ENCODE measurements at places on chromosomes 13 and 19.

DNA sequence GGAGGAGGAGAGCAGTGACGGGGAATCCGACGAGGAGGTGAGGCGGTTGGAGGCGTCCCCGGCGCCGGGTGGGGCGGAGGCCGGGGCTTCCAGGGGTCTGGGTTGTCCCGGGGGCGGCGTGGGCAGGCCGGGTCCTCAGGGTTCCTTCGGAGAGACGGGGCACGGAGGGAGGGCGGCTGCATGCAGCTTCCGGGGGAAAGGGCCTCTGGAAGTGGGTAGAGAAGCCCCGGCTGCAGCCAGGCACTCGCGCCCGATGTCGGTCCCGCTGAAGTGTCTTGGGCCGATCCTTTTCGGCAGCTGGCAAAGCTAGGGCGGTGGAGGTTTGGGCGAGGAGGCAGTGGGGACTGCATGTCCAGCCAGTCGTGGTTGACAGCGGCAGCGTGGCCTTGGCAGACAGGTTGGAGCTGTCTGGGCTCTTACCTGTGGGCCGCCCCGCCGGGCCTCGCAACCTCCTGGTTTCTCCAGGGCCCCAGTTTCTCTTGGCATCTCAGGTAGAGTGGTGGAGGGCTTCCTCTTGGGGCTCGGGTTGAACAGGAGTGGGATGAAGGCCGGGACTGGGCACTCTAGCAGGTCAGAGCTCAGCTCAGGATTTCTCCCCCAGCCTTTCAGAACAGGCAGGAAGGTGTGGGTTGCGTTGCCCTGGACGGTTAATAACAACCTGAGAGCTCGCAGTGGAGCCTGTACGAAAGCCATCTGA lies 690 bp downstream of the KMT2B start:
- DNase-seq = peak; percentile 46

- DNase-seq = peak; percentile 68
These were observed 19.9 kb downstream of the KDM4B start for GRCh38 chr19:4988770-4989251.

DNA sequence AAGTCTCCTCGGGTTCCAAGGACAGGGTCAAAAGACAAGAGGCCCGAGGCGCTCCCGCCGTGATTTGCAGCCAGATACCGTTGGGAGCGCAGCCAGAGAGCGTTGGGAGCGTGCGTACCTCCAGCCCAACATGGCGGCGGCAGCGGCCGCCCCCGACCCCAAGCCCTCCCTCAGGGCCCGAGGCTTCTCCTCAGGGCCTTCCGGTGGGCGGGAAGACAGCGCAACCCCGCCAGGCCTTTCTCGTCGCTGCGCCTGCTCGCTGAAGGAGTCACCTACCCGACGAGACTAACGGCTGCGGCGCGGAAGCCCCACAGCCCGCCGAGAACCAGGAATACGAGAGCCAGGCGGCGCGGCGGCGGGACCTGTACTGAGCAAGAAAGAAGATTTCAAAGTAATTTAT lies 3.2 kb upstream of the ZNF850 start:
- no peak for DNase-seq

DNA sequence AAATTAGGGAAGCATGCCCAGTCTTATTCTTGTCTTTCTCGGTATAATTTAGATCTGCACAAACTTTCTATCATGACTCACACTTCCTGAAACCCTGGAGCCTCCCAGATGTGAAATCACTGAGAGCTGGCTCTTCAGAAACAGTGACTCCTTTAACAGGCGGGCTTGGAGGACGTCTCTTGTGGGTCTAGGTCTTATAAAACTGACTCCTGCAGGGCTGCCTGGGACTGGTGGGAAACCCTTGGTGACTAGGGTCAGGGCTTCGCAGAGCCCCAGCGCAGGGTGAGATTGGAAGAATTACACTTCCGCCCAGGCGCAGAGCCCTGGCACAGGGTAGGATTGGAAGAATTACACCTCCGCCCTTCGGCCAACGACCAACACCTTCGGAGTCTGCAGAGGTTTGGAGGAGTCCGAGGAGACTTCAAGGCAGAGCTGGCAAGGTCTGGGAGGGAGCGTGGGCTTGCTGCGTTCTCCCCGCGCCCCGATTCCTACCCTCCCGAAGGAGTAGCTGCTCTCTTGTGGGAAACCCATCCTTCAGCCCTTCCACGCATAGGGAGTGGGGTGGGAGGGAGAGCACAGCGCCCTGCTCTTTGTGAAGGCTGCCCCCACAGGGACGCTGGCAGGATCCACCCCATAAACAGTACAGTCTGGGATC lies 43.4 kb upstream of the MAP3K10 start:
- peak; percentile 51 for DNase-seq

- DNase-seq = no peak
These were observed 38.6 kb upstream of the FBXL3 start for GRCh38 chr13:77065461-77066147.

DNA sequence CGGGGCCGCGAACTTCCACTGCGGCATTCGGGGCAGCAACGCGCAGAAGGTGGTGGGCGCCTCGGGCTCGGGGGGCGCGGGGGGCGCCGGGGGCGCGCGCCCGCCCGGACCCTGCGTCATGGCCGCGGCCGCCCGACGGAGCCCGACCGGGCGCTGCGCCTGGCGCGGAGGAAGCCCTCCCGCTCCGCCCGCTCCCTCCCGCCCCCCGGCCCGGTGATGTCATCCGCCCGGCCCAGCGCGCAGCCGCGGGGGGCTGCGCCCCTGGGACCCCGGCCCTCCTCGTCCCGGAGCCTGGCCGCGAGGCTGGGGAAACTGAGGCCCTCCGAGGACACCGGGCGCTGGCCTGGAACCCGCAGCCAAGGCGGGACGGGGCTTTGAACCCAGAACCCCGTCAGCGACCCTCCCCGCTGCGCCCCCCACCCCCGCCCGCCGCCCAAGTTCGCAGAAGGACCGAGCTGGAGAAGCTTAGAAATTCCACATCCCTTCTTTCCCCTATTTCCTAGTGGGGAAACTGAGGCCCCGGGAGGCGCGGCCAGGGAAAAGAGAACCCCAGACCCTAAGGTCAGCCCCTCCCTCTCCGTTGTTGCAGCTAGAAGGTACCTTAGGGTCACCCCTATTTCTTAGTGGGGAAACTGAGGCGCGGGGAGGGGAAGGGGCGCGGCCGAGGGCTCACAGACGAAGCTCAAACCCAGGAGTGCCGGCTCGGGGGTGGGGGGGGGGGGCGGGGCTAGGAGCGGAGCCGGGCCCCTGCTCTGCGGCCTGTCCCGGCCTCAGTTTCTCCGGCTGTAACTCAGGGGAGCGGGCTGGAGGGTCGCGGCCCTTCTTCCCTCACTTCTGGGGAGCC lies at the start of gene SHC2:
SHC2 (minus strand) TSS at position 157 of the 844 bp plus-strand sequence; CDS start at position 120, 37 bp downstream.
- no peak for DNase-seq

- no peak for DNase-seq
These were observed 87.0 kb upstream of the HTR2A start for GRCh38 chr13:46983881-46984280.

GRCh38 chr13:84553227-84553626 lies 671.0 kb upstream of the SLITRK1 start:
- no peak for DNase-seq

DNA sequence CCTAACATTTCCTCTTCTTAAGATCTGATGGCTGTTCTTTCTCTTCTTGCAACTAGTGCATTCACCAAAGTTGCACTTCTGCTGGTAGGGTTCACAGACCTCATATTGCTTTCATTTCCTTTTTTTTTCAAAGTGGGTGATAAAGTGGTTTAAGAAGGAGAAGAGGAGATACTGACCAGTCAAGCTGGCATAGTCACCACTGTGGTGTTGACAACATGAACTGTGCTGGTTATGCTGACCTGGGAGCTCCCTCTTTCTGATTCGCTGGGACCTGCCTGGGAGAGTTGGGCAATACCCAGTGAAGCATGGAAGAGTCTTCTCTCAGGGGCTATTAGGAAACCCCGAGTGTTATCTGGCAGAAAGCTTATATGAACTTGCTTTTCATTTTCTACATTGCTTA lies 222.9 kb downstream of the SLITRK5 start:
- DNase-seq = no peak

DNA sequence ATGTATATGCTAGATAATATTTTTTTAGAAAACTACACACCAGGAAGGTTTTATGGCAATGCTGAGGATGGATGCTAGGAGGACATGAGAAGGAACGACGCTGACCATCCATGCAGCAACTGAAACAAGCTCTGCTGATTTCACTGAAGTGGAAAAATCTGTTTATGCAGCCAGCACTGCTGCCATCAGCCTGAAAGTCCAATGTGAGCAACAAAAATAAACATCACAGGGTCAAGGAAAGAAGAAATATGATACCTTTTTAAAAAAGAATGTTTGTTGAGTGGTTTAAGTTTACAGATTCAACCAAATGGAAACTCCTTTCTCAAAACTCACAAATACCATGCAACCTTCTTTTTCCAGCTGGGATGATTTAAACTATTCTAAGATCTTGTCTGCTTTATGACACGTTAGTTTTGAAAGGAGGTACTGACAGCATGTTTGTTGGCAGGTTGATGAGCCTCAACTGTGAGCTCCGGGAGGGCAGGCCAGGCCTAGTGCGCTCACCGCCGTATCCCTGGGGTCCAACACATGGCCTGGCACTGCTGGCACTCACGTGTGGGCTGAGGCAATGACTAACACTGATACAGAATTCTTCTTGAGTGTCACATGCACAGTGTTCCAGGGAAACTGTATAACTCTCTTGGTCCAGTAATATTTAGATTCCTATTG lies 46.8 kb downstream of the LATS2 start:
- DNase-seq = peak; percentile 80

- no peak for DNase-seq
These were observed 121.7 kb downstream of the FNDC3A start for GRCh38 chr13:49097374-49097773.

DNA sequence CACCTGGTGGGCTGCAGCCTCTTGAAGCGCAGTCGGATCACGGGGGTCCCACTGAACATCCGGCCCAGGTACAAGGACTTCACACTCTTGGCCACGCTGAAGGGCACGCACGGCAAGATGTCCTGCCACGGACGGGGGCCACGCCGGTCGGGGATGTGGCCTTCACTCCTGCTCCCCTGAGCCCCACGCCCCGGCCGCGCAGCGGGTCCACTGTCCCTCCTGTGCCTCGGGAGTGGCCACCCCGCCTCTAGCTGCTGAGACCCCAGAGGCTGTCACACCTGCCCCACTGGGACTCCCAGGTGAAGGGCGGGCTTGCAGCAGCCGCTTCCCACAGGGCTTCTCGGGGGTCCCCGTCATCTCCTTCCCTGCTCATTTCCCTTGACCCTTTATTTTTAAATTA lies 31.2 kb downstream of the GAS6 start:
- no peak for DNase-seq

DNA sequence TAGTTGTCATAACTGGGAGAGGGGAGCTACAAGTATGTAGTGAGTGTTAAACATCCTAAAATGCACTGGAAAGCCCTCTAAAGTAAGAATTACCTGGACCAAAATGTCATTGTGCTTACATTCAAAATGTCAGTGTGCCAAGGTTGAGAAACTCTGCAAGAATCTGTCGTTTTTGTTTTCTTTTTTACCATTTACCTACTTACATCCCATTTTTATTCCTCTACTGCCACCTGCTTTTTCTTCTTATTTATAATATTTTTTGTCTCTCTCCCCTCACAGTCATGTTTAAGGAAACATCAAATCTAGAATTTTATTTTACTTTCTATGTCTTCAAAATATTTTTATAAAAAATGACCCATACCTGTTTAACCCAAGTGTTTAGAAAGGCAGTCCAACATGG lies 226.4 kb downstream of the PCDH17 start:
- DNase-seq = no peak

DNA sequence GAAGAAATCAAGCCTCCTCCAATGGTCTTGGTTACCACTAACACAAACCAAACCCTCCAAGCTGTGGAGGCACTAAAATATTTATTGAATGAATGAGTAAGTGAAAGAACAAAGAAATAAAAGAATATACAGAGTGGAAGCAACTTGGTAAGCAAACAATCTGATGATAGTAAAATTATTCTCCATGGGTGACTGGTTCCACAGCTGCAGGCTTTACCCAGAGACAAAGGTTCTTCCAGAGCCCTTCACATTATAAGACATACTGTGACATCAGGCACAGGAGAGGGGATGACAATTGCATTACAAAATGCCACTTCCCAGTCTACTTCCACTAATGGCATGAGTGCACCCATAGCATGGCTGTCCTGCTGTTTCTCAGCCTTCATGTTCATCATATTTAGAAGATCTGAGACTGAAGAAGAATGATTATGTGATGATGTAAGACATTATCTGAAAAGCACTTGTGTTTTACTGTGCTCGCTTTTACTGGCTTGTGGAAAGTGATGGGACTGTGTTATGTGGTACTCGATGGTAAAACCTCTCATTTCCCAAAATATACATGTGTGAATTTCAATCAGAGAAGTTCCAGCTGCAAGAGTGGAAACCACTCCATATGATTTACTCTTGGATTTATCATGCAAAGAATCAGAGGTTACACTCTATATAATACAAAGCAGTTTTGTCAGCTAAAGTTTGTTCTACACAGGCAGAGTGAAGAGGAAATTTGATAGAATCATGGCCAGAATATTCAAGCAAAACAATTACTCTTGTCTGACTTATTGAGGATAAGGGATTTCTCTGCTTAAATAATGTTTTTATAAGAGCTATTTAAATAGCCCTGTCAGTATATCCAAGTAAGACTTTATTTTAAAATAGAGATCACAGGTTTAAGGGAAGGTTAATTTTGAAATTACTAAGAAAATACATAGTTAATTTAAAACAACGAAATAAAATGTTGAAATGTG lies 220.2 kb upstream of the NBEA start:
- DNase-seq = no peak

GRCh38 chr13:101941095-101941783 lies 460.6 kb downstream of the FGF14 start:
- no peak for DNase-seq

- no peak for DNase-seq
These were observed 27.3 kb downstream of the PIP5K1C start for GRCh38 chr19:3672993-3673392.

GRCh38 chr19:6572217-6572616 lies 18.7 kb downstream of the CD70 start:
- DNase-seq = no peak

DNA sequence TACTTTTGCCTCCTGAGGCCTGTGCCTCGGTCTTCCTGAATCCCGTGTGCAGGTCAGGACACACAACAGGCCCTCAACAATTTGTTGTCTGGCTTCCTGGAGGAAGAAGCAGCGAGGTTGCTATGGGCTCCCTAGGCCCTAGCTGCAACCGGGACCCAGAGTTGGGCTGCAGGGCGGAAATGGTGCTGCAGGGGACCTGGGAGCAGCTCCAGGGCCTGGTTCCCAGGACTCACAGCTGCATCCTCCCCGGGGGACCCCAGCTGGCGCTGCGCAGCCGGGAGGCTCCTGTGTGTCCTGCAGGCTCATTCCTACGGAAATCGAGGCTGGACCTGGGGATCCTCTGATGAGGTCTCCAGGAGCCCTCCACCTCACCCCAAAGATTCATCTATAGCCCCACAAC lies 999 bp upstream of the TNFAIP8L1 start:
- DNase-seq = no peak

- no peak for DNase-seq
These were observed 1.4 kb downstream of the EPN1 start for GRCh38 chr19:55676383-55676782.

DNA sequence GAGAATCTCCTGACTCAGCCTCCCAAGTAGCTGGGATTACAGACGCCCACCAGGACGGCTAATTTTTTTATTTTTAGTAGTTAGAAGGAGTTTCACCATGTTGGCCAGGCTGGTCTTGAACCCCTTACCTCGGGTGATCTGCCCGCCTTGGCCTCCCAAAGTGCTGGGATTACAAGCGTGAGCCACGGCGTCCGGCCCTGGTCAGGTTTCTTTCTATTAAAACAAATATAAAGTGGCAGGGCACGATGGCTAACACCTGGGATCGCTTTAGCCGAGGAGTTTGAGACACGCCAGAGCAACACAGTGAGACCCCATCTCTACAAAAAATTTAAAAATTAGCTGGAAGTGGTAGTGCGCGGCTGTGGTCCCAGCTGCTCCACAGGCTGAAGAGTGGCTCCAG lies 1.5 kb upstream of the MED25 start:
- DNase-seq = no peak

- no peak for DNase-seq
These were observed at the start of gene MEIS3 for GRCh38 chr19:47419030-47419783. Gene MEIS3 (minus strand): TSS chr19:47419527. CDS start chr19:47419081, 446 bp downstream.
